ENCODE measurements at places on chromosomes 3 and 15. TPM values are rescaled to one million over a fixed set of nuclear protein-coding genes. Genes with fewer than 3 reads are reported as not detected.

Gene SLC24A5
- total RNA-seq: not detected

Gene CCDC39
- total RNA-seq: 0.17 TPM

Gene GUCA1C
- not detected for total RNA-seq

Gene EIF1B
- total RNA-seq: 12.9 TPM

Gene MCTP2
- total RNA-seq: 19.6 TPM

Gene SAMD7
- total RNA-seq: not detected

Gene GOLGA6L4
- total RNA-seq: 3.6 TPM

Gene POLQ
- total RNA-seq: 0.99 TPM

Gene CHRNB4
- total RNA-seq: not detected

Gene ASB14
- total RNA-seq: not detected

Gene EXOSC7
- 31.9 TPM for total RNA-seq

Gene ECE2
- total RNA-seq: under 0.01 TPM

Gene ERC2
- total RNA-seq: 0.44 TPM

Gene TMC3
- not detected for total RNA-seq

Gene SLC15A2
- total RNA-seq: 0.50 TPM

Gene CASR
- total RNA-seq: not detected

Gene LMCD1
- total RNA-seq: 41.8 TPM

Gene MDFIC2
- total RNA-seq: not detected

Gene SRGAP3
- total RNA-seq: 7.8 TPM

Gene WWTR1
- total RNA-seq: 33.2 TPM

Gene FAM107A
- under 0.01 TPM for total RNA-seq

Gene SUSD5
- total RNA-seq: 2.5 TPM

Gene HTR3E
- not detected for total RNA-seq

Gene TMEM42
- 19.7 TPM for total RNA-seq

Measured in smooth muscle cell of trachea (primary cell).